ENCODE measurements at places on chromosomes 6 and 20.

DNA sequence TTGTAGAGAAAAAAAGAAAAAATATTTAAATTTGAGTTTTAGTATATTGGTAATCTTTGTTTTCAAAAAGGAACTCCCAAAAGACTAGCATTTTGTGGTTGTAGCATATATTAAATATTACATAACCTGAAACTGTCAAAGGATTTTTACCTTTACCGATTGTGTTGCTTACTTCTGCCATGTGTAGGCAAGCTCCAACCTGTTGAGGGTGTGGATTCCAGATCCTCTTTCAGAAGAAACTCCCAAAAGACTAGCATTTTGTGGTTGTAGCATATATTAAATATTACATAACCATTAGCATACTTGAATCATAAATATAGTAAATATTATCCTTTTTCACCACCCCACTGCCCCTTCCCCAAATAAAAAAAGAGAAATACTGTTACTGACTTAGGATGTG lies 3.2 kb downstream of the DSE start:
- DNase-seq, result no peak

DNA sequence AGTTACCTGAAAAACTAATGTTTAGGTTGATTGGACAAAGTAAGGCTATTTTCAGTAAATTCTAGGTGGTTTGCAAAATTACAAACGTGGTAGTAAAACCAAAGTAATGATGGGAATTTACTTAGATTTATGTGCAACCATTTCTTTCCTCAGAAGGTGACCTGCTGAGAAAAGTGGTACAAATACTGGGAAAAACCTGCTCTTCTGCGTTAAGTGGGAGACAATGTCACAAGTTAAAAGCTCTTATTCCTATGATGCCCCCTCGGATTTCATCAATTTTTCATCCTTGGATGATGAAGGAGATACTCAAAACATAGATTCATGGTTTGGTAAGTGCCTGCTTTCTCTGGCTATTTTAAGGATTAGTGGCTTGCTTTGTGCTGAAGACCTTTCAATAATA lies 18.2 kb downstream of the TPX2 start:
- no peak for DNase-seq

- no peak for DNase-seq
Observed at GRCh38 chr6:64774881-64775280, 932.1 kb downstream of the EYS start.

GRCh38 chr20:23049201-23050075 lies at the start of gene THBD:
TSS of gene THBD (minus strand) at chr20:23049672. CDS start at chr20:23049504, 168 bp downstream.
- no peak for DNase-seq

DNA sequence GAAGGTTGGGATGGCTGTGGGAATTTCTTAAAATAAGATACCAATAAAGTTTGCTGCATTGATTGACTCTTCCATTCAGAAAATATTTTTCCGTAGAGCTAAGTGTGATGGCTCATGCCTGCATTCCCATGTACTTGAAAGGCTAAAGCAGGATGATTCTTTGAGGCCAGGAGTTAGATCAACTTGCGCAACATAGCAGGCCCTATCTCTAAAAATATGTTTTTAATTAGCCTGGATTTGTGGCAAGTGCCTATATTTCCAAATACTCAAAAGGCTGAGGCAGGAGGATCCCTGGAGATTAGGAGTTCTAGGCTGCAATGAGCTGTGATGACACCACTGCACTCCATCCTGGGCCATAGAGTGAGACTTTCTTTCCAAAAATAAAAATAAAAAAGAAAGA lies 431.2 kb upstream of the PTCHD4 start:
- no peak for DNase-seq

- no peak for DNase-seq
Observed at GRCh38 chr20:41309817-41310216, 7.7 kb downstream of the ZHX3 start.

DNA sequence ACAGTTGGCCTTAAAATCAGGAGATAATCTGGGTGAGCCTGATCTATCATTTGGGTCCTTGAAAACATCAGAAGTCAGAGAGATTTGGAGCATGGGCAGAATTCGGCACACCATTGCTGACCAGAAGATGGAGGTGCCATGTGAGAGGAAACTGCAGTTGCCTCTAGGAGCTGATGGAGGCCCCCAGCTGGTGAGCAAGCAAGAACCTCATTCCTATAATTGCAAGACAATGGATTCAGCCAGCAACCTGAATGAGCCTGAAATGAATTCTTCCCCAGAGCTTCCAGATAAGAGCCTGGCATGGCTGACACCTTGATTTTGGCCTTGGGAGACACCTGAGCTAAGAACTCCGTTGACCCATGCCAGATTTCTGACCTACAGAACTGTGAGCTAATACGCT lies 76.3 kb upstream of the FYN start:
- no peak for DNase-seq
